ENCODE measurements at places on chromosomes 7 and 10. TPM values are rescaled to one million over a fixed set of nuclear protein-coding genes. Genes with fewer than 3 reads are reported as not detected.
A peak's percentile ranks its signal among the peaks of the same experiment; 100 is the strongest.

DNA sequence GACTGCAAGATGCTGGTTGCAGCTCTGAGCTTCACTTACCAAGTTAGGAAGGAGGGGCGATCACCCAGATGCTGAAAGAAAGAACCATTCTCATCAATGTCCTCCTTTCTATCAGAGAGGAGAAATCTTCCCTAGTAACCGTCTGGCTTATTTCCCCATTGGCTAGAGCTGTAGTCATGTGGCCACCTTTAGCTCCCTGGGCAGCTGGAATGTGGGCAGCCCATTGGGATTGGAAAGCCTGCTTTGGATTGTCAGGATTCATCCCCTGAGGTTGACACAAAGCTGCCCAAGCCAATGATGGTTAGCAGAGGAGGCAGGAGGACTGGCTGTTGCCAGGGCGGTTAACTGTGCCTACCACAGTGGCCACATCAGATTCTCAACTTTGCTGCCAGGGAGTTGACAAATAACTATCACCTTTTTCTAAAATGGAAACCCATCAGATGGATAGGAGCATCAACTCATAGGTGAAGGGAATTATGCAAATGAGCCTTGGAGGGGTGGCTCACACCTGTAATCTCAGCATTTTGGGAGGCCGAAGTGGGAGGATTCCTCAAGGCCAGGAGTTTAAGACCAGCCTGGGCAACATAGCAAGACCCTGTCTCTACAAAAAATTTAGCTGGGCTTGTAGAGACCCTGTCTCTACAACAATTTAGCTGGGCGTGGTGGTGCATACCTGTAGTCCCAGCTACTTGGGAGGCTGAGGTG, 206.4 kb upstream of the GALNT17 start:
- DNase-seq = no peak

DNA sequence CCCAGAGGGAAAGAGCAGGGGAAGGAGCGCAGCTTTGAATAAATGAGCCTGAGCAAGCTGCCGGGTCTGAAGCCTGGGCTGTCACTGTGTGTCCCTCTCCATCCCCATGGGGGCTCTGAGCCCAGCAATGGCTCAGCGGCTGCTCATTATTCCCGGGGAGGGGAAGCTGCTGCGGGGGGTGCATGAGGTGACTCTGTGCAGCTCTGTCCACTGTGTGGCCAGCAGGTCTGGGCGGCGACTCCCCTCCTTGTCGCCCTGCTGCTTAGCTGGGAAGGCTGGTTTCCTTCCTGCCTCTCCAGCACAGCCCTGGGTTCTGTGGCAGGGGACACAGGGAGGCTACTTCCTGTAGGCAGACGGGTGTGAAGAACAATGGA, 234.2 kb downstream of the PRPF18 start:
- no peak for DNase-seq

SUGCT gene
- 8.4 TPM for polyA plus RNA-seq

CC2D2B gene
- polyA plus RNA-seq = not detected

DNA sequence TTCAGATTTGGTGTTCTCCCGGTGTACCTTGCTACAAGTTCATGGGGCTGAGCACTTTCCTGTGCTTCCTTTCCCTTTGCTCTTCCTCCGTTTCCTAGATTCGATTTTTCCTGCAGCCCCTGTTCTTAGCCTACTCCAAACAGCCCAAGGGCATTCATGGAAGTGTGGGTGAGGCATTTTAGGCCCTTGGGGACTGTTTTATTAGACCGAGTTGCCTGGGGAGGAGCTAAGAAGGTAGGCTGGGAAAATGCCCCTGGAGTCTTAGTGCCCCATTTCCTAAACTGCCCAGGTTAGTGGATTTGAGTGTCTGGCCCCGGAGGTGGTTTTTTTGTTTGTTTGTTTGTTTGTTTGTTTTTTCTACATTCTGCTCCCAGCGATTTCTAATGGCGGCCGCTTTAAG, 1.8 kb downstream of the LRMDA start:
- no peak for DNase-seq

- no peak for DNase-seq
Observed at GRCh38 chr10:101280511-101280910, 51.2 kb upstream of the LBX1 start.

DNA sequence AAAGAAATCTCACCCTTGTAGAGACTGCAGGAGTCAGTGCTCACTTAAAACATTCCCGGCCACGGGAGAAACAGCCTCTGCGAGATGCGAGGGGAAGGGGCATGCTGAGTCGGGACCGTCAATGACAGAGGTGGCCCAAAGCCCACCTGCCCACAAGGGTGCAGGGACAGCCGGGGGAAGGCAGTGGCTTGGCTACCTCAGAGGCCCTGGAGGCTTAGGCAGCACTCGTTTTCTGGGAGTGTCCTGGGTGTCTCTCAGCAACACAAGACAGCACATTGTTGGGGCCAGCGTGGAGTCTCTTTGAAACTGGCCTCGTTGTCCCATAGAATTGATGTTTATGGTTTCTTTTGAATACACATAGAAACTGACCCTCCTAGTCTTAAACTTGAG, 25.6 kb upstream of the SYCE1 start:
- no peak for DNase-seq

- DNase-seq = no peak
Observed at GRCh38 chr7:23662124-23662983, 17.6 kb upstream of the FAM221A start.

SMC3 gene
- 28.4 TPM for polyA plus RNA-seq

- no peak for DNase-seq
Observed at GRCh38 chr7:76222333-76222732, 20.6 kb downstream of the SRRM3 start.

DNA sequence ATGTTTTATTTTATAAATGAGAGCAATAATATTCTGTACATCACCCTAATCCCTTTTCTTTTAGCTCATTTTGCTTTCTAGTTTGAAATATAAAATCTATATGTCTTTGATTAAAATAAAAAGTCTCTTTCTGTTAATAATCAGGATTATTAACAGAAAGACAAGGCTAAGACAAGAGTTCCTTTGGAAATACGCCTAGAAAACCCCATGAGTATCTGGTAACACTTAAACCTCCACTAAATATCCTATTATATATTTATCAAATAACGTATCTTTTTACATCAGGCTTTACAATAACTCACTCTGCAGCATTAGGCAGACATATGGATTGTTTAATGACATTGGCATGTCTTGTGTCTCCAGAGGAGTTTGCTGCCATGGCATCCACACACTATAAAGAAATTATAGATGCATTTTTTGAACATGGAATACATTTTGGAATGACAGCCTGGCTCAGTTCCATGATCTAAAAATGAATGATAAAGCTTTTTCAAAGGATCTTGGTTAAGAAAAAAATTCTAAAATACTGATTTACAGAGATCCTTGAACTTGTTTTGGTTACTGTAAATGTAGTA, 98.7 kb downstream of the TMEM26 start:
- DNase-seq = no peak

COMMD3 gene
- 39.6 TPM for polyA plus RNA-seq

GRCh38 chr10:114681542-114681941, 23.5 kb upstream of the ABLIM1 start:
- DNase-seq = no peak

- peak; percentile 53 for DNase-seq
Observed at GRCh38 chr7:54932818-54933543, 85.8 kb upstream of the EGFR start.

GRCh38 chr7:140649556-140650205, 9.1 kb upstream of the DENND2A start:
- DNase-seq = peak; percentile 57

DNA sequence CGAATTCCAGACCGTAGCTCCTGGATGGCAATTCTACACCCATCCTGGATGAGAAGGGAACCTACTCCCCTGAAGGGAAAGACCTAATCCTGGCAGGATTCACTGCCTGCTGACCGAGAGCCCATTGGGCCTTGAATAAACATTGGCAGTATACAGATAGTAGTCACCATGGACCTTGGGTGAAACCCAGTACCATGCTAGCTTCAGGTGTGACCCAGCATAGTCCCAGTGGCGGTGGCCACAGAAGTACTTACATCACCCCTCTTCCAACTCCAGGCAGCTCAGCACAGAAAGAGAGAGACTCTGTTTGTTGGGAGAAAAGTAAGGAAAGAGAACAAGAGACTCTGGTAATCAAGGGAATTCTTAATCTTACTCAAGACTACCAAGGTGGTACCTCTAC, 97.2 kb upstream of the SLC13A1 start:
- no peak for DNase-seq

GRCh38 chr10:11010582-11010981, 7.1 kb upstream of the CELF2 start:
- no peak for DNase-seq

DNA sequence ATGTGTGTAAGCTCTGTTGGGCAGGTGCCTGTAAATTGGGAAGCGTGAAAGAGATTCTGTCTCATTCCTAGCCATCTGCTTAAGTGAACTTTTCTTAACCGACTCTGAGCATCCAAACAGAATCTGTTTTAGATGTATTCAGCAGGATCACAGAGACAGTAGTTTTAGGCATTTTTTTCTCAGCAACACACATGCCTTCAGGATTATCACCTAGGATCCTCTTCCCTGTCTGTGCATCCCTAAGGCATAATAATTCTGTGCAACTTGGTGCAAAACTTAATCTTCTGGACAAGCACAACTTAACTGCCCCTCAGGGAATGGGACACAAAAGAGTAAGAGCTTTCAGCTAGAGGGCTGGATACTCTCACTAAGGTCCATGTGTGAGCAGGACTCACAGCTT, 284.8 kb downstream of the C7orf25 start:
- DNase-seq = no peak

GRCh38 chr7:41578700-41579099, 124.2 kb downstream of the INHBA start:
- DNase-seq = no peak

- peak; percentile 94 for DNase-seq
Observed at GRCh38 chr7:135509839-135510591, at the start of gene CNOT4. Gene CNOT4 (minus strand): TSS chr7:135510102. CDS start chr7:135438331, 71,771 bp downstream.

EBF3 gene
- 1.0 TPM for polyA plus RNA-seq

DNA sequence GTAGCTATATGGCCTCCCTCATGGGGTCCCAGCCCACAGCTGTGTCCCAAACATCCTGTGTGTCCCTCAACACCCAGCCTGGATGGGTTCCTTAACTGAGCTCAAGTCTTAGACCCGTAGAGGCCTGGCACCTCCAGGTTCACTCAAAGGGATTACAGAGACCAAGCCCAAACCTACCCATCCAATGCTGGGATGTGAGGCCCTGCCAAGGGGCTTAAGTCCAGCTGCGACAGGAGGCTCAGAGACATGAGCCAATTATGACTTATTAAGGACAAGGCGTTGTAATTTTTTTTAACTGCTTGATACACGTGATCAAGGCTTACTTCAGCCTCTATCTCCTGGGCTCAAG, 105.6 kb upstream of the RET start:
- DNase-seq = no peak

- DNase-seq = peak; percentile 62
Observed at GRCh38 chr7:74083928-74084721, 521 bp downstream of the LIMK1 start.

DNA sequence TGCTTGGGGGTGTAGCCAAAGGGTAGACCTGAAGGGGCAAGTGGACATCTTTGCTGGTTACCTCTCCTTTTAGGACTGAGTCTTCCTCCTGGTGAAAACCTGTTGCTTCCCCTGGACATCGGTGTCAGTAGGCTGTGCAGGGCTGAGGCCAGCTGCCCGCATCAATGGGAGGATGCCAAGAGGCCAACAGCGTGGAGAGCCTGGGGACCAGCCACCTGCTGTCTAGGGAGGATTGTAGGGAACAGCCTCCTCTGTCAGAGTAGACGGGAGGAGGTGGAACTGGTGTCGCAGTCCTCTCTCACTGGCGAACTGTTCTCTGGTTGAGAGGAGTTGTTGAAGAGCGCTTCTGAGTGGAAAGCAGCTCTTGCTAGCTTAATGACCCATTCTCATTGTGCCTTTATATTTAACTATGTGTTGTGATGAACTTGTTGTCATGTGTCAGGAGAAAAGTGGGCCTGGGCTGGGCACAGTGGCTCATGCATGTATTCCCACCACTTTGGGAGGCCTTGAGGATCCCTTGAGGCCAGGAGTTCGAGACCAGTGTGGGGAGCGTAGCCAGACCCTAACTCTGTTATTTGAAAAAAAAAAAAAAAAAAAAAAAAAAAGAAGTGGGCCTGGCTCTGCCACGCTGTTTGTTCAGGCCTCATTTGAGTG, 1.8 kb downstream of the SUFU start:
- DNase-seq = no peak

DNA sequence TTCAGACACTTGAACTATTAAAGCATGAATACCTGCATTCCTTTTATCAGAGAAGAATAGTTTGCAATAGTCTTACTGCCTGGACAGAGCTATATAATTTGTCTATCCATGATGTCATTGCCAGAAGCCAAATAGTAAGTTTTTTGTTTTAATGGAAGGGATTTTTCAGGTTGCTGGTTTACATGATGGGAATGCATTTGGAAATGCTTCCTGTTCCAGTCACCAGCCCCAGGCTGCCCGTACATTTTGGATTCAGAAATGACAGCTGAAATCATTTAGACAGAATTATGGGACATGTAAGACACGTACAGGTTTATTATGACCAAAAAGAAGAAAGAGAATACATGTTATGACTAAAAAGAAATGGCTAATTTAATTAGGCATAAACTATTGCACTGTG, 293.1 kb downstream of the CDK14 start:
- DNase-seq = no peak

GRCh38 chr10:131824371-131825149, 76.2 kb upstream of the PPP2R2D start:
- no peak for DNase-seq

- peak; percentile 40 for DNase-seq
Observed at GRCh38 chr10:1050145-1050544, 1.2 kb upstream of the IDI1 start.

PTPRE gene
- polyA plus RNA-seq = 0.75 TPM

AGAP9 gene
- 3.2 TPM for polyA plus RNA-seq

DNA sequence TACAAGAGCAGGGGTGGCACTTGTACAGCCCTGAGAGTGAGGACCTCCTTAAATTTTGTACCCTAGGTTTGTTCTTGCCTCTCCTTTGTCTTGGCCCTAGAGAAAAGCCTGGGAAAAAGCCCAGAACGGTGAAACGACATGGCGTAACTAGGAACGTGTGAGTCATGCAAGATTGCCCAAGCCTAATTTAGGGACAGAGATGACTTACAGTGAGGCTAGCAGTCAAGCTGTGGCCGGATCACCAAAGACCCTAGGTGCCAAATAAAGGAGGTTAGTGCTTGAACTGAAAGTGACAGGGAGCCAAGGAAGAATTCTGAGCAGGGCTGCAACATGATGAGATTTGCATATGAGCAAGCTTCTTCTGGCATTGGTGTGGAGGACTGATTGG, 25.1 kb downstream of the TBXAS1 start:
- DNase-seq = peak; percentile 90

All from fibroblast of lung (primary cell).